ENCODE measurements at places on chromosomes 6 and 20.
A peak's percentile ranks its signal among the peaks of the same experiment; 100 is the strongest.

GRCh38 chr6:14035071-14035847 lies 82.3 kb upstream of the CD83 start:
- no peak for DNase-seq

- no peak for DNase-seq
Measured at GRCh38 chr6:22290045-22290444, 6.8 kb downstream of the PRL start.

DNA sequence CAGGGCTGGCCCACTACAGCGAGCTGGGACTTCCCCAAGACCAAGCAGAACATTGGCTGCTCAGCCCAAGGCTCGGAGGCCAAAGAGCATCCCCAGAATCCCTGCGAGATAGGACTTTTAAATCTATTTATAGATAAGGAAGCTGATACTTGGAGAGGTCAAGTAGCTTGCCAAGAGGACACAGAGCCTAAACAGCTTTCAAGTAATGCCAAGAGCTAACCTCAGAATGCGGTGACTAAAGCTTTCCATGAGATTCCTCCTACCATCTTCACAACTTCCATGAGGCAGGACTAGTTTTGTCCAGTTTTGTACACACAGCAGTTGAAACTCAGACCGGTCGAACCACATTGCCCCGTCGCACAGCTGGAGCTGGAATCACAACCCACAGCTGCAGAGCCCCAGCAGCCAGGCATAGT lies 168.1 kb upstream of the TOP1 start:
- DNase-seq: no peak

- DNase-seq: peak; percentile 13
Measured at GRCh38 chr20:46791722-46792416, 82.4 kb downstream of the SLC2A10 start.

- no peak for DNase-seq
Measured at GRCh38 chr6:96276305-96276704, 245.3 kb upstream of the UFL1 start.

DNA sequence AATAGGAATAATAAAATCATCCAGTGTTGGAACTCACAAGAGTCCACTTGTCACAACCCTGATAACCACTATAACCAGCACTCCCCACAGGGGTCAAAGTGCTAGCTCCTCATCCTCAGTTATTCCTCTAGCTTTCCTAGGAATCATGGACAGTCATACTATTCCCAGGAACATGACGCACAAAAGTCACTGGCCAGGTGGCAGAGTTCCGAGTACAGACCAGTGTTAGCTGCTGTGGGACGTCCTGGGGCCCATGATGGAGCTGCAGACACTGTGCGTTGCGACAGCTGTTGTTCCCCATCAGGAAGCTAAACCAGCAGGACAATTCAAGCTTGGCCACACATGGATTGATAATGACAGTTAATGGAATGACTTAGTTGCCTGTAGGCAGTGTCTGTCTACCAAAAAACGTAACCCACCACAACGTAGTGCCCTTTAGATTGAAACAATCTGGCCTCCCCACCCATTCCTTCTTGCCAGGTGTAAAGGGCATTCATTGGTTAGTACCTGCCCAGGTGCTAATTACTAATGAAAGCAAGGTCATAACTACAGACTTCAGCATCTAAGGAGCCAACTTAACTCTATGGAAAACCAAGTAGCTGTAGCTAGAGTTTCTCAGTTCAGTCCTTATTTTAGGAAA lies 17.4 kb downstream of the EZR start:
- no peak for DNase-seq

GRCh38 chr6:122800906-122801305 lies 11.8 kb downstream of the SMPDL3A start:
- DNase-seq: no peak

DNA sequence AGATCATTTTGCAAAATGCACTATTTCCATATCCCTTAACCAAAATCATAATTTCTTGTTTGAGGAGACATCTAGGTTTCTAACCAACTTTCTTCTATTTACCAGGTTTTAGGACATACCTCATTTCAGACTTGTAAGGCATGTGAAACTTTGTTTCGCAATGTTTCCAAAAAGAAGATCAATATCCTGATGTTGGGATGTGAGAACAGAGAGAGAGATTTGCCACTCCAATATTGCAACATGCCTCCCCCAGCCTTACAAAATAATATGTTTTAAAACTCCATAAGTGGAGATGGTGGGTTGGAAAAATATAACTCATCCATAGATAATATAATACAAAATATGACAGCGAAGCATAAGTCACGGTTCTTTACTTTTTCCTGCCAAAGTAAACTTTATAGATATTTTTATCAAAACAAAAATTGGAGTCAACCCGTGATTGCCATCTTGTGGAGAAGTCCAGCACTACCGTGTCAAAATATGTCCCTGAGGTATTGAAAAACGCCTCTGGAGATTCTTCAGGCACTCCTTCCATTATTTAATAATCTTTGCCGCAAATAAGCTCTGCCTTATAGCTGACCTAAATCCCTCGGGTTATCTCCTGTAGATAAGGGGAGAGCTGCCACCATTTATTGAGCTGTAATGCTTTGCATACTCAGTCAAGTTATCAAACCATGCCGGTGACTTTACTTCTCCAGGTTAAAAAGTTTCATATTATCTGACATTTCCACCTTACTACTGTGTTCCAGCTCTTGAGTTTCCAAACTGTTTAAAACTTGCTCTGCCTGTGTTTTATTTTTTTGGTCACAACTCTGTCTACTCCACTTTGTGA lies 534.2 kb downstream of the HACE1 start:
- no peak for DNase-seq

- no peak for DNase-seq
Measured at GRCh38 chr6:11738661-11739375, 39.8 kb downstream of the ADTRP start.

DNA sequence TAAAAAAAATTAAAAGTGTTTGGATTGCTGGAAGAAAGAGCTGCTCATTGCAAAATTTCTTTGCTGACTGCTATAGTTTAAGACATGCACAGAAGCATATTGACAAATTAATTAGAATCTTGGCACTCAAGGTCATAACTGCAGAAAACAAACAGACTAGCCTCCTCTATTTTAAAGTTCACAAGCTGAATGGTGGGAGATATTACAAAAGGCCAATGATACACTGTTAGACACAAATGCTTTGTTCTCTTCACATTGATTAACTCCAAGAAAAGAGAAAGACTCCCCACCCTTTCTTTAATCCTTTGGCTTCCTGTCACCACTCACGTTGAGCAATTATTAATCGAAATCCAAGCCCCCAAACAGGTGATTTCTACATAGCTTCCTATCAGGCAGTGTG lies 69.1 kb downstream of the PTCHD4 start:
- DNase-seq: no peak

GRCh38 chr6:7139835-7140470 lies 32.2 kb downstream of the RREB1 start:
- DNase-seq: no peak

GRCh38 chr20:13325033-13325432 lies 104.0 kb downstream of the ISM1 start:
- no peak for DNase-seq

DNA sequence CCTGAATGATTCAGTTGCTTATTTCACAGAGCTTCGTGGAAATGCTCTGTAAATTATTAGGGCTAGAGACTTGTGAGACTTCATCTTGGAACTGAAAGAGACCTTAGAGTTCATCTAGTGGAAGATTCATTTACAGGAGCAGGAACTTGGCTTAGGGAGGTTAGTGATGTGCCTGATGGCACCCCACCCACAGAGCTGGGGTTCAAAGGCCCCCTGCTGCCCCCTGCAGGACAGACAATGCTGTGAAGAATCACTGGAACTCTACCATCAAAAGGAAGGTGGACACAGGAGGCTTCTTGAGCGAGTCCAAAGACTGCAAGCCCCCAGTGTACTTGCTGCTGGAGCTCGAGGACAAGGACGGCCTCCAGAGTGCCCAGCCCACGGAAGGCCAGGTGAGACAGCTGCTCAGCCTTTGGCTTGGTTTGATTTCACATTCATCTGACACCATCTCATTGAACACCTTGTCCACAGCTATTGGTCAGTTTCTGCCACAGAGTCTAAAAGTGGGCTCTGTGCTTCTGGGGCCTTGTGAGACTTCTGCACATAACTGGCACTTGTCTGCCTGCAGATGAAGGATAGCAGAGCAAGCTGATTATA lies 25.1 kb downstream of the MYBL2 start:
- DNase-seq: peak; percentile 76
